ENCODE measurements at places on chromosomes 3 and 15.

DNA sequence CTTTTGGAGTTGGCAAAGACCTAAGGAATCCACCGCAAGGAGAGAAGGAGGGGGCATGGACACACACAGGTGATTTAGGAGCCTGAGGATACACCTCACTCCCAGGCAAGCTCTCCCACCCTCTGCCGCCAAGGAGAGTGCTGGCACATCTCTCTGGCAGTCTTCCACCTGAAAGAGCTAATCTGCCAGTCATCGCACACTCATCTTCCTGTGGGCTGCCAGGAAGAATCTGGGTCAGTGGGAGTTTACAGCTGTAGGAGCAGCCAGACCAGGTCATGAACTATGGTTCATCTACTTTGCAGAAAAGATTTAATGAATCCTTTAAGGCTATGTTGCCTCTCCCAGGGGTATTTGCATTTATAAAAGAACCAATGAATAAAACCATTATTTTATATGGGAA, 170.6 kb upstream of the TSC22D2 start:
- peak; percentile 59 for DNase-seq

- no peak for DNase-seq
These were observed 391.9 kb upstream of the THRB start for GRCh38 chr3:24886501-24886900.

DNA sequence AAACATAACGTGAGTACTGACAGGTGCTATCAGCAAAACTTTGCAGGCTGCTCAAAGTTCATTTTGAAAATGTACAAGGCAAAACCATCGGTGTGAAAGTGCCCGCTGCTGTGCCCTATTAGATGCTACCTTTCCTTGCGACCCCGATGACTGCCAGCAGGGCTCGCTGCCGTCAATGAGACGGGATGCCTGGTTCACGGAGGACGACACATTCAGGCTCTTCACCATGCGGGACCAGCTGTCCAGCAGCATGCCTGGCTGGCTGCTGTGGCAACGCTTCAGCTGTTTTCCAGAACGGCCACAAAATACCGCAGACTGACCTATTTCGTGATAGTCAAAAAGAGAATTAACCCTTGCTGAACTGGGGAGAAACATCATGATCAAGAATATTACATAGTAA, 92.7 kb upstream of the OCA2 start:
- DNase-seq, result no peak

- no peak for DNase-seq
These were observed 79.4 kb upstream of the CADPS start for GRCh38 chr3:62954580-62954979.

DNA sequence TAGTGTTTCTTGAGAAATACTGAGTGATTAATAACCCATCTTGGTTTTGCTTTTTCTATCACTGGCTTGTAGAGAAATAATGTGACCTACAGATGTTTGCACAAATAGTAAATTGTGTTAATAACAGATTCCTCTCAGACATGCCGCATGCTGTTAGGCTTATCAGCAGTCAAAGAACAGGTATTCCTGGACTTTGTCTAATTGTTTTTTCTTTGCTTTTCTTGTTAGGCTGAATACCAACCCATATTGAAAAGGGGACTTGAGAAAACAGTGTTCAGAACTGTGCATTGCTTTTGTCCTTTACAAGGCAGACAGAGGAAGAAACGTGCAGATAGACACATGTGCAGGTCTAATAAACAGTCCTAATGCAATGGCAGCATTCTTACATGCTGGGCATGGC, 51.0 kb upstream of the RARB start:
- DNase-seq, result no peak

GRCh38 chr3:134437211-134437752, 48.5 kb downstream of the ANAPC13 start:
- DNase-seq, result no peak

DNA sequence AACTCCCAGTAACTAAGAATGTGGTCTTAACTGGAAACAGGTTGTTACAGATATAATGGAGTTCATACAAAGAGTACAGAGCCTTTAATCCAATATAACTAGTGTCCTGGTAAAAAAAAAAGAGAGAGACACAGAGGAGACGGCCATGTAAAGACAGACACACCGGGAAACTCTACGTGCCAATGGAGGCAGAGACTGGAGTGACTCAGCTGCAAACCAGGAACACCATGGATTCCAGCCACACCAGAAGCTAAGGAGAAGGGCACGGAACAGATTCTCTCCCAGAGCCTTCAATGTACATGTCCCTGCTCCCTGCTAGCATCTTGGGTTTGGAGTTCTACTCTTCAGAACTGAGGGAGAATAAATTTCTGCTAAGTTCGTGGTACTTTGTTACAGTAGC, 4.5 kb downstream of the RNF168 start:
- peak; percentile 71 for DNase-seq

DNA sequence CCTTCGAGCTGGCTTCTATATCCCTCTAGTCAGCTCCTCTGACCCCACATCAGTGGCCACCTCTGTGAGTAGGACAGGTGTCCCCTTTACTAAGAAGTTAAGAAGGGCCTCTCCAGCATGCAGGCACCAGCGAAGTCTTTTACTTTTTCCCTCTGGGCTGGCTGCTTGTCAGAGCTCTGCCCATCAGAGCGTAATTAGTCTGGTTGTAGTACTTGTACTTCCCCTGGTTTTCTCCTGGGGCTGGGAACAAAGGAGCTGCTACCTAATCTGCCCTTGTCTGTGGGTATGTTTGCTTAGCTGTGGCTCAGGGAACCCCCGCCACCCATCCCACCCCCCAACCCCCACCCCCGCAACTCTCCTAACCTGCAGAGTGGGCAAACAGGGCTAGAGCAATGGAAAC, 27.4 kb upstream of the ALPK3 start:
- DNase-seq, result no peak

- no peak for DNase-seq
These were observed 174.8 kb upstream of the BHLHE40 start for GRCh38 chr3:4804161-4805058.

GRCh38 chr3:170338690-170339340, 18.7 kb upstream of the SKIL start:
- DNase-seq, result no peak

DNA sequence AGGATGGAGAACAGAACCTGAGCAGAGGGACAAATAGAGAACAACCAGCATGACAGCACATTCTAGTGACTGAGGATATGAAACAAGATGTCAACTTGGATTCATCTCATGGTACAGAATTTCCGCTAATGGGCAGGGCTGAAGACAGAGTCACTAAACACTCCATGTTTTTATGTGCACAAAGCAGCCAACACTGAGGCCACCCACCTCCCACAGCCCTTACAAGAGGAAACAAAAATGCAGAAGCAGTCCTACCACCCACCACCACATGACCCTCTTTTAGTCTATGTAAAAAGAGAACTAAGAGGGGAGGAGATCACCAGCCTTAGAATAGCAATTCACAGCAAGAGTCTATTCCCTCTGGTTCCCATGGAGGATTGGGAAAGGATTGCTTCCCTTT, 131.4 kb upstream of the UBE2E2 start:
- DNase-seq, result no peak

DNA sequence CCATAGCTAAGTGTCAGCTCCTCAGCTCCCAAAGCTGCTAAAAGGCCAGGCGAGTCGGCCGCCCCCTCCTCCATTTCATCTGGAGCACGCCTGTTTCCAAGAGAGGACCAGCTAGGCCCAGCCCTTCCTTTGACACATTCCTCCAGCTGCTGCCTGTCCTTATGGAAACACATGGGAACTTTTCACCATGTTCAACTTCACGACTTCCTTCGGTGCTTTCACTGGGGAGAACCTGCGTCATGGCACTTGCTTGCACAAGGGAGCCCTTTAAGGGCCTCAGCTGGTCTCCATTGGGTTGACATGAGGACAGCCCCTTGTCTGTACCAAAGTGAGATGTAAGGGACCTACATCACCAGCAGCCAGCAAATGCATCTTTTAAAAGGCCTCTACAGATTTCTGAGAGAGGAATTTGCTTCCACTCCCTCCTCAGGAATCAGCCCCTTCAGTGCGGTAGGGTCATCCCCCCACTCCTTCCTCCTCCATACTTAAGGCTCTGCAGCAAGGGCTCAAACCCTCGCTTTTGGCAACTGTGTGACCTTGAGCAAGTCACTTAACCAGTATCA, 2.1 kb downstream of the MAGI1 start:
- peak; percentile 20 for DNase-seq

- no peak for DNase-seq
These were observed 10.7 kb upstream of the HACD2 start for GRCh38 chr3:123595396-123596180.

- DNase-seq, result peak; percentile 41
These were observed 258.2 kb downstream of the SLCO3A1 start for GRCh38 chr15:92111751-92112150.

GRCh38 chr3:60854791-60855190, 396.5 kb downstream of the FHIT start:
- DNase-seq, result no peak

- peak; percentile 41 for DNase-seq
These were observed 60.6 kb upstream of the GOLGA8B start for GRCh38 chr15:34644061-34644460.

DNA sequence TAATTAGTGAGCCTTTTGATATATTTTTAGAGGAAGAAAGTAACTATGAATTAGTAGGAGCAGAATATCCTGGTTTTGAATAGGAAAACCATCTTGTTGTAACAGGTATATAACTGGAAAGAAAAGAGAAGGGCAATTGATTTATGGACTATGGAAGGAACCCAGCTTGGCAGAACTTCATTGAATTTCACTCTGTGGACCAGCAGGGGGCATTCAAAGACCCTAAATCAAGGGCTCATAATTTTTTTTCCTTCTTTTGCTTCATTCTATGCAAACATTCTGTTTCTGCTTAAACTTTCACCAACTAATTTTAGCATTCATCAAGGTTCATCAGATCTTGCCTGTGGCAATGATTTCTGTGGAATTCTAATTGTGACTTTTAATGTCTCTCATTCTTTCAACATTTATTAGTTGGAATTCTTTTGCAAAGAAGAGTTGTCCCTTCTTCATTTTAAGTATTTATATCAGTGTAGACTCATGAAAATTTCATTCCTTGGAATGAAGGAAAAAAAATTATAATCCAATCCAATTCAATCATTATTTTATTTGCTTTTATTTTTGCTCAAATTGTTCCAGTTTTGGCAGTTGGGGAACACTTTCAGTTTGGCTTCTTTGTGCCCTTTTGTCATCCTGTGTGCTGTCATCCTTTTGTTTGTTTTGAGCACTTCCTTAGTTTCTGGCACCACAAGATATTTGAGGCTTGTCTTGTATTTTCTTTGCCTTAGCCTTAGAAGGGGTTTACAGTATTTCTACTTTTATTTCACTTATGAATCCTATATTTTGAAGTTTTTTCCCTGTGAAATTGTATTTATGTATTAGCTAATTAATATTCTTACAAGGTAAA, 30.4 kb downstream of the NXPE3 start:
- peak; percentile 40 for DNase-seq

DNA sequence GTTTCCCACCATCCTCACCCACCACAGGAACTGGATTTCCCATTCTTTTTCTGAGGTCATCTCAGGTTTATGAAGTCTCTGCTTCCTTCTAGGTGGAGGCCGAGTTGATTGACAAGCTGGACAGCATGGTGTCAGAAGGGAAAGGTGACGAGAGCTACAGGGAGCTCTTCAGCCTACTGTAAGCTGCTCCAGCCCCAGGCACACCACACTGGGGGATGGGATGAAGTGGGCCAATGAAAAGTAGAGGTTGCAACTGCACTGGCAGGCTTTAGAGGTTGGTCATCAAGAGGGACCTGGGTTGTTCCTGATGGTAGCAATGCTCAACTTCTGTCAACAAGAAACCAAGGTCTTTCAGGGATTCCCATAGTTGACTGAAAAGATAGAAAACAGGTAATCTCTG, 55.0 kb upstream of the MANF start:
- DNase-seq, result no peak

- DNase-seq, result no peak
These were observed 51.8 kb upstream of the CDAN1 start for GRCh38 chr15:42788725-42789124.

GRCh38 chr15:74216949-74217348, 14.4 kb upstream of the STRA6 start:
- no peak for DNase-seq

DNA sequence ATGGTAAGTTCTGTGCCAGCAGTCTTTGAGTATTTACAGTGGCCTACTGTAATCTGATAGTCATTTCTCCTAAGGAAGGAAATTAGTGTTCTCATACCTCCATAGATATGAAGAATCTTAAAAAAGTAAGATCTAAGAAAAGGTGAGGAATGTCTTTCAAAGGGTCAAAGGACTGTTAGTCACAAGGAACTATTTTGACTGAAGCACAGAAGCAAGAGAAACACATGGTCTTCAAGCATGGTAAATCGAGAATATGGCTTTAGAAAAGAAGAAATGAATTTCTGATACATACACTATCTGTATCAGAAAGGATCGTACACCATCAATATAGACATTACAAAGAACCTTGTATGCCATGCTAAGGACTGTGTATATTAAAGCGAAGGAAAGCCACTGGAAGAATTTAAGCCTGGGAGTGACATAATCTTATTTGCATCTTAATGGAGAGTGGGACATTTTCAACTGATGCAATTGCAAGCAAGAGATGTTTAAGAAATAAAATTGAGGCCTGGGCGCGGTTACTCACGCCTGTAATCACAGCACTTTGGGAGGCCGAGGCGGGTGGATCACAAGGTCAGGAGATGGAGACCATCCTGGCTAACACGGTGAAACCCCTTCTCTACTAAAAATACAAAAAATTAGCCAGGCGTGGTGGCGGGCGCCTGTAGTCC, 5.5 kb upstream of the ACAP2 start:
- no peak for DNase-seq

GRCh38 chr3:39232859-39233258, 40.5 kb upstream of the XIRP1 start:
- DNase-seq, result no peak

- DNase-seq, result no peak
These were observed 120.9 kb downstream of the ERC2 start for GRCh38 chr3:56347219-56347871.

DNA sequence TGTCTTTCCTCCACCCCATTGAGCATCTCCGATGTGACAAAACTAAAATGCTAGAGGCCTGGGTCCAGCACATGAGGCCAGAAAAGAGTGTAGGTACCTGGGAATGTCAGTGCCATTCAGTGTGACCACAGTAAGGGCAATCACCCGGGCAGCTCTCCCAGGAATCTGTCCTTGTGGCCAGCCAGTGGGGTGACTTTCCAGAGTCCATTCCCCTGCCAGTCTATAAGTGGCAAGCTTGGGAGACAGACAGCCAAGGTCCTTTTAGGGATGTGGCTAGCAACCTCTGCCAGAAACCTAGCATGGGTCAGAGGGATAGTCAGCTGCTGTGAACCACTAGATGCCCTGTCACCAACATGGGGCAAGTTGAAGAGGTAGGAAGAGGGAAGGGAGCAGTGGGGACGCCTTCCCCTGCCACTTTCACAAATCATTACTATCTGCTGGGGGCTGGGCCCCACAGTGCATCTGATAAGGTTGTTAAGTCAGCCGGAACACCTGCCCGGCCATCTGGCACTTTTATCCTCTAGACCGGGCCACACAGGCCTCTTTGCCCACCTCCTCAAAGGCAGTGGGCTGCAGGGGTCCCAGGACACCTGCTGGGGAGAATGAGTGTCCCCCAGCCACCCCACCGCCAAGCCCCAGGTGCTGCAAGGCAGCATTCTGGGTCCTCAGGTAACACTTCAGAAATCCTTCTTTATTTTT, 24.8 kb upstream of the DET1 start:
- DNase-seq, result no peak
